HFF-Myc (cell line): ENCODE measurements at places on chromosomes 2 and 18.

- no peak for DNase-seq
Observed at GRCh38 chr2:208565690-208566416, 159.3 kb downstream of the PTH2R start.

DNA sequence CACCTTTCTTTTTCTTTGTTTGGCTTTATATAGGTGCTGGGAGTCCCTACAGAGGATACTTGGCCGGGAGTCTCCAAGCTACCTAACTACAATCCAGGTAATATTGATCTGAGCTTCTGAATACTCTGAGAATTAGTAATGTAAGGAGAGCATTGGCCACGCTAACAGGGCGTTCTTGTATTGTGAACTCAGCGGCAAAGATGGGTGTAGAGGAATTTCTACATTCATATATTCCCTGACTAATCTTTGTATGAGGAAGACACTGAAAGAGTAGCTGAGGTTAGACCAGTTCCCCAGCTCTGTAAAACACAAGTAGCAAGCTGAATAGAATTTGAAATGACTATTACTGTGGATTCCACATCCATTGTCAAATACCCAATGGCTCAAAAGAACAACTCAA lies 48.5 kb downstream of the CDK15 start:
- DNase-seq = no peak

DNA sequence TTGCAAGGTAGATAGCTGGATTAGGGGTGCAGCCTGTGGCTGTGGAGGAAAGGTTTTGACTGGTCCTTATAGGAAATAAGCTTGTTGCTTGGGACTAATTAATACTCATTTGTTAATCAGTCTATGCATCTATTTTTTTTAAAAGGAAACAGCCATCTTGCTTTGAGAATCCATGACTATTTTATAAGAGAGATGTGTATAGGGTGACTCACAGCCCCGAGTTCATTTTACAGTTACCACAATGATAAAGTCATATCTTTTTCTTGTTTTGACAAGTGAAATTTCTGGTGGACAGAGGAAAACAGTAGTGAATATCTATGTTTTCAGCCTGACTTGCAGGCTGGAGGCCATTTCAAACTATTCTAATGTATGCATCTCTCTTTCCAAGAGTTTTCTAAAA lies 193.5 kb upstream of the CCDC68 start:
- DNase-seq = no peak

GRCh38 chr2:186345745-186346144 lies 140.3 kb upstream of the ZC3H15 start:
- no peak for DNase-seq

GRCh38 chr2:163455815-163456214 lies 280.0 kb downstream of the FIGN start:
- no peak for DNase-seq

DNA sequence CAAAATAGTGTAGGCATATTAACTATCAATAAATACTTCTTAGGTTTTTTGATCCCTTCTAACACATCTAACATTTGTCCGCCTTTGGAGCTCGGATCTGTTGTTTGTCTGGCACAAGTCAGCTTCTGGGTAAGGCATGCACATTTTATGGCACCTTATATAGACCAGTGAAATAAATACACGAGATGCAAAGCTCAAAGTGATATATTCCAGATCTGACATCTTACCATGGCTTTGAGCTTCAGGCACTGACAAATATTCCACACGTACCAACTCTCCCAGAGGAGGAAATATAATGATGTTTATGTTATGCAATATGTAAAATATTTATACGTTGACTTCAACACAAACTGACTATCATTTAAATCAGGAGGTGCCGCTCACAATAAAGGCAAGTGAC lies 430.1 kb upstream of the SMIM21 start:
- DNase-seq = no peak

DNA sequence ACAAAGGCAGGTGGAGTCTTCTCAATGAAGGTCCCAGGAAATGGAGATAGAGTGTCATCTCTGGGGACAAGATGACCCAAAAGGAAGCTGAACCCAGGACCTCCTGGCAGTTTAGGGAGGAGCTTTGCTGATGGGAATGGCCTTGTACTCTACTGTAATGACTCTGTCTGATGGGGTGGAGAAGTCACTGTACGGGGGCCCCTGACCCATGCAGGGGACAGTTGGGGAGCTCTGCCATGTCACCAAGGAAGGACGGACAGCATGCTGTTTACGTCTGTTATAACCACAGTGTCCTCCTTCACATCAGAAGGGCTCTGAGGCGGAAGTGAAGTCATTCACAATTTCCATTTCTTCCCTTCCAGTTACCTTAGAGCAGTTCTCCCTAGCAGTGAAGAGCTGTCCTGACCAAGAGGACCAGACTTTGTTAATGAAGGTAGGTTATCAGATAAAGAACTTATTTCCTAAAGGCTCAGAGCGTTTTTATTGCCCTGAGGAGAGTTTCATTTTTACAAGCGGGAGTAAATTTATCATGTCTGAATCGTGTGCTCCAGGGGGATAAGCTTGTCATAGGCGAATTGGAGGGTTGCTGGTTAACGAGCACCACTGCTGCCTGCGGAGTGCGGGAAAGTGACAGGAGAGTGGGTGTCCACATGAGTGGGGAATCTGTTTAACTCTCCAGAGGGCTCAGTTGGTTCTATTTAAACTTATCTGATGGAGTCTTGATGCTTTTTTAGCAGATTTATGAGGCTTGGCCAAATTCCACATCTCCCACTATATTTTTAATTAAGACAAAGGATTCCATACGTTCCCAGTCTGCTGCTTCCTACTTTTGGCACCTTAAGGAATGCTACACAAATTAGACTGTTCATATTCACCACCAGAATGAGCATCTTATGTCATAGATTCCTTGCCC lies 71.6 kb upstream of the BCL2L11 start:
- DNase-seq = no peak

GRCh38 chr18:44887227-44887631 lies 206.5 kb downstream of the SETBP1 start:
- DNase-seq = peak; percentile 6

- no peak for DNase-seq
Observed at GRCh38 chr2:28419443-28420270, 27.0 kb downstream of the FOSL2 start.

DNA sequence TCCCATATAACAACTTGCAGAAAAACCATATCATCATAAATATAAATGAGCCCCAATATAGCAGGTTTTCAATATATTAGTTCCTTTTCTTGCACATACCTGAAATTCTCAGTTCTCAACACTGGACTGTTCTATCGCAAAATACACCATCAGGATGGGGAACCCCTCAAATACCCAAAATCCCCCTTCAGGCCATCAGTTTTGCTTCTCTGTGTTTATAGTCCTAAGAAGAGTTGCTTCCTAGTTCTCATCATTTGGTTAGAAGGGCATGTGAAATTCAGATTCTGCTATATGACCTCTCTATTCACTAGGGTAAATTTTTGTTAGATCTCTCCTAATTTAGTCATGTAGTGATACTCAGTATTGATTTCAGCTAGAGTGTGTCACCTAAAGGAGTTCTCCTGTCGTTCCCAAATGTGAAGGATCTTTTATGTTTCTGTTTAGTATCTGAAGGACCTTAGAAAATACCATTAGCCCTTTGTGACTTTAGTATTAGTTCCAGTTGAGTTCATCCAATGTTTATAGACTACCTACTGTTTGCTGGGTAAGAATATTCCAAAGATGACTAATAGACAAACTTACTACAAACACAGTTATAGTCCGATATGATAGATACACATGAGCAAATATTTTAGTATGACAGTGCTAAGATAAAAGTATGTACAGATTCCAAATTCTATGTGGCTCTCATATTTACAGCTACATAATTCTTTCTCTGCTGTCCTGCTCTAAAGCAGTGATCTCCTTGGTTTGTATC lies 115.8 kb downstream of the TTC27 start:
- no peak for DNase-seq

DNA sequence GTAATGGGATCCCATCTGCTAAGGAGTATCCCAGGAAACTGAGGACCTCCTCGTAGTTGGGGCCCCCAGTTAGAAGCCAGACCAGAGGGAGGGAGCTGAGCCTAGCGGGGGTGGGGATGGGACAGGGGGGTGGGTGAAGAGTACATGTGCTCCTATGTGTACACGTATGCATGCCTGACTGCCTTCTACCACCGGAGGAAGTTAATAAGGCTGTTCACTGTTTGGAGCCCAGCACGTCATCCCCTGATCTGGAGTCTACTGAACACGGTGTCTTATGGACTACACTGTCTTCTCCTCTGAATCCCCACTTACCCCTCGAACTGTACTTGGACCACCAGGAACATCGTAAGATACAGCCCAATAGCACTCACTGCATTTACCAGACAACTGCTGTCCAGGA lies 68.5 kb downstream of the SFXN5 start:
- DNase-seq = no peak

- no peak for DNase-seq
Observed at GRCh38 chr2:125656190-125656589, 999.8 kb upstream of the GYPC start.

DNA sequence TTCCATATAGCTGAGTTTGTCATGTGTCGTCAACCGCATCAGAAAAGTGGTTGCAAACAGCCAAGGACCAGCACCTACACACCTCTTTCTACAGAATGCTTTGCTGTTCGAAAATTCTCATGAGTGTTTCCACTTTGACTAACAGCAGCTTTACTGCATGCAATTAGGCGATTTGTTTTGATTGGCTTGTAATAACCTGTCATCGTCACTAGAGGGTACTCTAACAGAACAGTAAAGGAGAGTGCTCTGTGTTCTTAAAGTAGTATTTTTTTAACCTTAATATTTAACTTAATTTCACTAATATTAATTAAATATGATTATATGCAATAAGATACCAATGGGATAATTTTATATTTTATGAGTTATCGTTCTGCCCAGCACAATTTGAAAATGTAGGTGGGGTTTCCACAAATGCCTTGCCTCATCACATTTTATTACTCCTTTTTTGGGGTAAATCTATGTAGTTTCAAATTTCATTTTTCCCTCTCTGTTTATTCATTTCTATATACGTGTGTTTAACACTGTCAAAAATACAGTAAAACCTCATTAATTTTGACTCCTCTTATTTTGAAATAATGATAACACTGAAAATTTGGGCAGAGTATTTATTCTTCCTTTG lies 502.2 kb downstream of the NRXN1 start:
- peak; percentile 12 for DNase-seq

DNA sequence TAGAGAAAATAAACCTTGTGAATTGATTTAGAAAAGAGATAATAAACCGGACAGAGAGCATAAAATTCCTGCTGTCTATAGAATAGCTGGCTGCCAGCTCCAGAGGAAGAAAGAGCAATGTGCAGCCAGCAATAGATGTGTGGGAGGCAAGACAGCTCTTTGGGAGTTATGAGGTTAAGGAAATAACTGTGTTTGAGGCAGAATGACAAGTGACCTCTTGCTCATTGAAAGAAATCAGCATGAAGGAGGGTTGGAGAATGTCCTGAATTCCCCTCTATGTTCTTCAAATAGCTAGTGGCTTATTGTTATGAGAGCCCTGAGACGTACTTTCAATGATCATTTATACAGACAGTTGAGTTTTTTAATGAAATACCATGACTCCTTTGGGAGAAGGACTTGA lies 1009.9 kb upstream of the NXPH2 start:
- DNase-seq = no peak

DNA sequence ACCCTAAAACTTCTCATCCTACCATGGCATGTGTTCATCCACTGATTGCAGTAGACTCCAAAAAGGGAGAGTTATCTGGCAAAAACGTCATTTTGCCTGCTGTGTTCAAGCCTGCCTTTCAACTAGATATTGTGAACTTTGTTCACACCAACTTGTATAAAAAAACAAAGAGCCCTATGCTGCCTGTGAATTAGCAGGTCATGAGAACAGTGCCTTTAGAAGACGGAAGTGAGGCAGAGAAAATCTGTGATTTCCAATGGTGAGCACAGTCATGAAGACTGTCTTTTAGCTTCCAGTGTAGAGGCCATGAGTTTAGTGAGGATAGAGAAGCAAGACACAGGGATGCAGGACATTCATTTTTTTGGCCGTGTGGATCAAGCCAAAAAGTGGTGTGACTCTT lies 103.6 kb upstream of the PGAP1 start:
- DNase-seq = no peak
